IMR-90 (cell line): ENCODE measurements at places on chromosomes 7 and 10. TPM values are rescaled to one million over a fixed set of nuclear protein-coding genes. Genes with fewer than 3 reads are reported as not detected.

The TYSND1 gene
- 4.1 and 4.6 TPM in 2 replicates for polyA plus RNA-seq

The IL15RA gene
- polyA plus RNA-seq, result 6.4 and 7.6 TPM in 2 replicates

GRCh38 chr10:6689036-6689435 lies 109.0 kb upstream of the PRKCQ start:
- no peak for DNase-seq

GRCh38 chr10:29243066-29243465 lies 45.8 kb upstream of the LYZL1 start:
- no peak for DNase-seq

DNA sequence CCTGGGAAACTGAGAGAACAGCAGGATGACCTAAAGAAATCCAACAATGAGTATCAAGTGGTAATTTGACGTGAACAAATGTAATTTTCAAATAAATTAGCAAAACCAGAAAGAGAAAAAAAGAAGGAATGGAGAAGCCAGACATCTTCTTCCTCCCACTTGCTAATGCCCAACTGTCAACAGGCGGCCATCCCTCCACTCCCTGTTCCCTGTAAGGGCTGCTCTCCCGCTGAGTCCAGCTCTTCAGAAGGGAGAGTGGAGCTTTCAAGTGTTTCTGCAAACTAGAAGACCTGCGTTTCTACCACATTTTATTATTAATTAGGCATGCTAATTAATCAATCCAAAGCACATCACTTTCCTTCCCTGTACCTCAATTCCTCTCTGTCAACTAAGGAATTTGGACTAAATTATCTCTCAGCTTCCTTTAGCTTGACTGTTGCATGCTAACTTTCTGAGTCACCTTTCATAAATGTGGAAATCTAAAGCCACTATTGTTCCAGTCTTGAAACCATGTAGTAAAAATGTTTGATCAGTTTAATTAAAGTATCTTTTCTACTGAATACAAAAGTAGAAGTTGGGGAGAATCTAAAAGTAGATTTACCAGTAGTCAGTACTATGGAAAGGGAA lies 48.4 kb upstream of the CUL1 start:
- peak; percentile 65 for DNase-seq

- no peak for DNase-seq
These were observed 14.8 kb downstream of the CUX1 start for GRCh38 chr7:101832205-101832631.

GRCh38 chr10:59176241-59177030 lies at the start of gene PHYHIPL:
Gene PHYHIPL (plus strand): TSS chr10:59176643. CDS start chr10:59176854, 211 bp downstream.
- no peak for DNase-seq

- DNase-seq, result no peak
These were observed 191.0 kb upstream of the BET1 start for GRCh38 chr7:94195201-94195600.

- DNase-seq, result peak; percentile 76
These were observed 49.1 kb upstream of the FOXK1 start for GRCh38 chr7:4633012-4633411.

The PRR15 gene
- polyA plus RNA-seq, result not detected in 2 replicates

DNA sequence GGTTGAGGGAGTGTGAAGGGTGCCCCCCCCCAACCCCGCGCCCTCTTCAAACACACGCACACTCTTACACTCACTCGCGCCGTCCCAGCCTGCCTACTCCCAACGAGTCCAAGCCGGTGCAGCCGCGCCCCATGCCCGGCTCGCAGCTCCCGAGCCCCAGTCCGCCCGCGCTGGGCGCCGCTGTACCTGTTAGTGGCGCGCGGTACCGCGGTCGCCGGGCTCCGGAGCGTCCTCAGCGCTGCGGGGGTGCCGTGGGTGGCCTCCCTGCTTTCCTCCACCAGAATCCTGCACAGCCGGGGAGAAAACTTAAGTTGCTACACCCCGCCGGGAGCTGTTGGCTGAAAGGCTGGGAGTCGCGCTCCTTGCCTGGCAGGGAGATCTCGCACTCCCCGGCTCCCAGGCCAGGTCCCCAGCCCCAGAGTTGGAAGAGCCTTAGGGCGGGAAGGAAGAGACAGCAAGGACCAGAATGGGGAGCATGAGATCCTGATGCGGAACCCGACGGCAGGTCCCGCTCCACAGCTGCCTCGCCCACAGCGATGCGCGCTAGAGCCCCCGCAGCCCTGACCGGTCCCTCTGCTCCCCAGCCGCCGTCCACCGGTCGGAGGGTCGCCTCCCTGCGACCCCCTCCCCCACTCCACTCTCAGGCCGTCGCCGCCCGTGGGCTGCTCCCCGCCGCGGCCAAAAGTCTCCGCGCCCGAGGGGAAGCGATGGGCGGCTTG lies 863 bp downstream of the ST8SIA6 start:
- no peak for DNase-seq

The ZNF804B gene
- not detected in 2 replicates for polyA plus RNA-seq

- no peak for DNase-seq
These were observed 179.2 kb downstream of the DYNC1I1 start for GRCh38 chr7:95951531-95951930.

The BET1 gene
- 21.6 and 33.2 TPM in 2 replicates for polyA plus RNA-seq

The SLC35B4 gene
- polyA plus RNA-seq, result 9.9 and 10.0 TPM in 2 replicates

The BHLHA15 gene
- polyA plus RNA-seq, result not detected in 2 replicates

The CDK14 gene
- polyA plus RNA-seq, result 6.9 and 10.1 TPM in 2 replicates

DNA sequence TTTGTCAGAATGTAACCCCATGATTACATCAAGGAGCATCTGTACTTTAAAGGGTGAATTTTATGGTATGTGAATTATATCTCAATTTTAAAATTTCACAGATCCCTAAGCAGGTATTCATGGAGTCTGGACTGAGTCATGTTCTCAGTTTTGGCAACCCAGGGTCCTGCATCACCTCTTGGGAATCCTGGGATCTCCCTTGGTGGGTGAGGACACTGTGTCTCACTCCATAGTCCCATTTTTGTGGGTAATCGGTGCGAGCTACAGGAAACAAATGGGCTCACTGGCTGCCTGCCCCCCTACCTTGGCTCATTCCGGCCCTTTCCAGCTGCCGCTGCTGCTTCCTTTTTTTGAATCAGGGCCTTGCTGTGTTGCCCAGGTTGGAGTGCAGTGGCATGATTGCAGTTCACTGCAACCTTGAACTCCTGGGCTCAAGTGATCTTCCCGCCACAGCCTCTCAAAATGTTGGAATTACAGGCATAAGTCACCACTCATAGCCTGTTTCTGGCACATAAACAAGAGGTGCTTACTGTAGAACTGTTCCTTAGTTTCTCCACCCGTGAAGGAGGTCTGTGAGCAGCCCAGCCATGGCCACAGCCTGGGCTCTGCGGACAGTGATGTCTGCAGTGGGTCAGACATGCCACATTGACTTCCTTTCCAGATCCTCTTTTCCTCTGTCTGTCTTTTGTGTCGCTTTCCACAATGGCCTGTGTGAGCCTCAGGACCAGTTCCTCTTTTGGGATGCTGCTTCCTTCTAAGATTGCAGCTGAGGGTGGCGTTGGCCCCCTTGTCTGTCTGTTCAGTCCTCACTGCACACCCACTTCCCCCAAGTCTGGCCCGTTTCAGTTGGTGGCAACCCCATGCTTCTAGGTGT lies 14.5 kb downstream of the PALD1 start:
- peak; percentile 30 for DNase-seq

The REEP3 gene
- polyA plus RNA-seq, result 9.2 and 11.7 TPM in 2 replicates

DNA sequence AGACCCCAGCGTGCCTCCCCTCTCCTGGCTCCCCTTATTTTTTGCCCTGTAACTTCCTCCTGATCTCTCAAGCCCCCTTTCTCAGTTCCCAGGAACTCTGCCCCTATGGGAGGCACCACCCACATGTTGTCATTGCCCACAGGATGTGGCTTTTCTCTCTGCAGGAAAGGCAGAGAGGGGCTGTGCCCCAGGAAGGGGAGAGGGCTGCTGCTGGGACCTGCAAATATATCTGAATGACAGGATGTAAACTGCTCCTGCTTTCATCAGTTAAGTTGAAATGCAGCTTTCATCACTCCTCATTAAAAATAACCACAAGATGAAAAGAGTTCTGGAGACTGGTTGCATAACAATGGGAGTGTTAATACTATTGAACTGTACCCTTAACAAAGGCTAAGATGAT lies 103.3 kb downstream of the CLEC2L start:
- no peak for DNase-seq

DNA sequence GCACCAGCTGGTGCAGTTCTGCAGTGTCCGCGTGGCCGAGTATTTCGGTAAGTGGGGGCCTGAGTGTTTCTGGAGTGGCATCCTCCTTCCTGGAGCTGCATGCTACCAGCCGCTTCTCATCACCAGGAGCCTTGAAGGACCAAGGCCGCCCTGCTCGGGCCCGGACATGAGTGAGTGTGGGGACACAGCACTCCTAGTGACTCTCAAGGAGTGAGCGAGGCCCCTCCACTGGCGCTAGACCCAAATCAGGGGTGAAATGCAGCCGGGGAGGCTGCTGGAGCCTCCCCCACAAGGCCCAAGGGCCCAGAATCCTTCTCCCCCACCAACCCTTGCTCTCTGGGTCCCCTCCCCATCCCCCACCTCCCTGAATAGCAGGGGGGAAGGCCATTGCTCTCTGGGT lies 48.0 kb downstream of the CAMK2B start:
- no peak for DNase-seq

- DNase-seq, result peak; percentile 67
These were observed 493.4 kb downstream of the TNS3 start for GRCh38 chr7:47088329-47089067.

GRCh38 chr10:62635127-62635526 lies 169.4 kb upstream of the ADO start:
- DNase-seq, result no peak

DNA sequence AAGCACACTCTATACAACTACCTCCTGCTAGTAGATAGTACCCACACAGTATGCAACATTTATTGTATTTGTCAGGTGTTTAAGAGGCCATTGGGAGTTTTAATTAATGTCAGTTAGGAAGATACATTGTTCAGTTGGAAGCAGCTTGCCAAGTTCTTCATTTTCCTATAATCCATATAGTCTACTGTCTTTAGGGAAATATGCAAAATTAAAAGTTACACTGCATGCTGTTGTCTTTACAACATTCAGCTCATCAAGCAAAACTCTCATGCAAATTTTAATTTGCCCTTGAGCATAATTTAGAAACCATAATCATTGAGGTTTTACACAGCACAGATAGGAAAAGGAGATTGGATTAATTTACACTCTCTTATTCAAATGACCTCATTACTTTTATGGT lies 17.4 kb downstream of the FOXP2 start:
- no peak for DNase-seq

DNA sequence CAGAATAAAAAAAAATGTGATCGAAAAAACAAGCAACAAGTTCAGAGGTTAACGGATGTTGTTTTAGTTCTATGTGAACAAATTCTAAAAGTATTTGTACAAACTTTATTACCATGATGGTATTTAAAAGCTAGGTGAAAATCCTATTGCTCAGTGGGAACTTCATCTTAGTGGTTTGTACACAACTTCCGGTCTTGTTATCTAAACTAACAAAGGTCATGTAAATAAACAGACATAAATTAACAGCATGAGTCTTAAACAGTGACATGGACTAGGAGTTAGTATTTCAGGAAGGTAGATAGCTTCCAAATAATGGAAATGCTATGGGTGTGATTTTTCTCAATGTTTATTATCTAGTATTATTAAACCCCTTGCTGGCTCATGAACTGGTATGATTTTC lies 83.8 kb downstream of the SPAG6 start:
- no peak for DNase-seq

- DNase-seq, result no peak
These were observed 8.5 kb downstream of the LRIT2 start for GRCh38 chr10:84216834-84217233.

The EPHA1 gene
- polyA plus RNA-seq, result 0.10 TPM in 1 of 2 replicates, not detected in the other

The GLUD1 gene
- 58.9 and 64.8 TPM in 2 replicates for polyA plus RNA-seq

The OR2A5 gene
- polyA plus RNA-seq, result not detected in 2 replicates

GRCh38 chr10:70500812-70501301 lies 22.3 kb downstream of the PALD1 start:
- DNase-seq, result no peak

DNA sequence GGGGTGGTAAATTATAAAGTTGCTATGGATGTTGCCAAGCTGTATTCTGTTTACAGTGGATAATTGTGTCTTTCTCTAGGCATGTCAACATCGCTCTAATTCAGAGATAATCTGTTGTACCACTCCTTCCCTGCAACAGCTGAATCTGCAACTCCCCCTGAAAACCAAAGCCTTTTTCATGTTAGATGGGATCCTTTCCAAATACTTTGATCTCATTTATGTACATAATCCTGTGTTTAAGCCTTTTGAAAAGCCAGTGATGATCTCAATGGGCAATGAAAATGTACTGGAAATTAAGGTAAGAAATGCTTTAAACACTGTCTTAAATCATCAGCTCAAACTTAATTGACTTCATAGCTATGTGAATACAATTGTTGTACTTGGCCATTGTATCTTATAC lies 91.0 kb downstream of the MET start:
- no peak for DNase-seq

GRCh38 chr10:104322416-104322782 lies 15.9 kb downstream of the ITPRIP start:
- no peak for DNase-seq

- DNase-seq, result peak; percentile 93
These were observed 237.7 kb downstream of the FANK1 start for GRCh38 chr10:126133906-126134656.

GRCh38 chr7:123749537-123749857 lies 694 bp upstream of the WASL start:
- peak; percentile 67 for DNase-seq

- DNase-seq, result no peak
These were observed 962.5 kb downstream of the CNTNAP2 start for GRCh38 chr7:147079083-147079482.

DNA sequence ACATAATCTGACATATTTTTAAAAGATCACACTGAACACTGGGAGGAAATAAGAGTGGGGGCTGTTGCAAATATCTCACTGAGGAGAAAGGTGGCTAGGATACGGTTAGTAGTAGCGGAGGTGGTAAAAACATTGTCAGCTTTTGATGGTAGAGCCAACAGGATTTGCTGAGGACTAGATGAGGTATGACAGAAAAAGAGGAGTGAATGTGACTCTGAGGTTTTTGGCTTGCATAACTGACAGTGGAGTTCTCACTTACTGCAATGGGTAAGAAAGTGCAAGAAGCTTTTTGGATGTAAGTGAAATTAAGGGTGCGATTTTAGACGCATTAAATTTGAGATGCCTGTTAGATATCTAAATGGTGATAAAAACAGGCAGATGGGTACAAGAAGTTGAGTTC lies 102.0 kb upstream of the MBL2 start:
- DNase-seq, result no peak

DNA sequence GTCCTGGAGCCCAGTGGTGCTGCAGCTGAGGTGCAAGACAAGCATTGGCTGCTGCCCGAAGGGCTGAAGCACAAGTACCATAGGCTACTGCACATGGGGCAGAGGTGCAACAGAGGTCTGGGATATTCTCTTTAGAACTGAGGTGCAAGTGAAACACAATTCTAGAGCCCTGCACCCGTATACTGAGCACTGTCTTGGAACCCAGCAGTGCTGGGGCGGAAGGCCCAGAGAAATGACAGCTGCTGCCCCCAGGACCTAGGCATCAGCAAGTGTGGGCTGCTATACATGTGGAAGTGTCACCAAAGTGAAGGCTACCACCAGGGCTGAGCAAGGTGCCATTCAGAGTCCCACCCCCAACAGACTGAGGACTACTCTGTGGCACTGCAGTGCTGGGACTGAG lies 393.6 kb upstream of the STEAP1 start:
- no peak for DNase-seq
